PC-3 (cell line): ENCODE measurements at places on chromosomes 7 and 10. TPM values are rescaled to one million over a fixed set of nuclear protein-coding genes. Genes with fewer than 3 reads are reported as not detected.

The CLRN3 gene
- total RNA-seq = not detected in 2 replicates

The ABCC2 gene
- total RNA-seq = 0.35 and 2.4 TPM in 2 replicates

The ASIC3 gene
- 1.7 and 2.6 TPM in 2 replicates for total RNA-seq

The NPSR1 gene
- not detected in 2 replicates for total RNA-seq

The CYP3A4 gene
- not detected in 2 replicates for total RNA-seq

The PON3 gene
- not detected in 2 replicates for total RNA-seq

DNA sequence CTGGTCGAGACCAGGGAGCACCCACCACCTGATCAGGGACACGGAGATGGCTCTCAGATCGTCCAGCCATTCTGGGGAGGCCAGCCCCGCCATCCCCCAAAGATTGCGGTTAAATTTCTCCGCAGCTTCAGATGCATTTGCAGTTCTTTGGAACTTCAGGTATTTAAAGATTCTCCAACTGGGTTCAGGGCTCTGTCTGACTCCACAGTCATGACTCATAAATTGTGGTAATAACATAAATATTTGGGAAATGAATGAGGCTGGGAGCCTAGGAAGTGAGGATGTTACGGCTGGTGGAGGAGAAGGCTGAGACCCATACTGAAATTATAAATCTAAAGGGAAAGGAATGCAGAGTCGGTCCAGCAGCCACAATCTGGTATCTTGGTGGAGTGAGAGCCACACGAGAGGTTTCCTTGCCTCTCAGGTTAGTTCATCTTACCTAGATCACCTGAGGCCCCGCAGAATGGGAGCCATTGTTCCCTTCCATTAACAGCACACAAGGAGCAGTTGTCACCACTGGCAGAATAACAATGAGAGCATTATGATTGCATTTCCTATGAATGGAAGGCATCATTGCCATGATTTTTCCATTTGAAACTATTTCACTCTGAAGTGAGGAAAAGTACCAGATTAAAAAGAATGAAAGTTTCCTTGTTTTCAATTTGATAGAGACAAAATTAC lies 26.7 kb upstream of the DNAJB6 start:
- no peaks in the 10 kb centered on the region for H3K27me3 ChIP-seq
- H3K4me1 ChIP-seq = peaks cover 25% of the 10 kb centered on the region
- peak; percentile 97 for DNase-seq
- H3K36me3 ChIP-seq = no peaks in the 10 kb centered on the region
- peak overlapping the region; percentile 99 for H3K27ac ChIP-seq

DNA sequence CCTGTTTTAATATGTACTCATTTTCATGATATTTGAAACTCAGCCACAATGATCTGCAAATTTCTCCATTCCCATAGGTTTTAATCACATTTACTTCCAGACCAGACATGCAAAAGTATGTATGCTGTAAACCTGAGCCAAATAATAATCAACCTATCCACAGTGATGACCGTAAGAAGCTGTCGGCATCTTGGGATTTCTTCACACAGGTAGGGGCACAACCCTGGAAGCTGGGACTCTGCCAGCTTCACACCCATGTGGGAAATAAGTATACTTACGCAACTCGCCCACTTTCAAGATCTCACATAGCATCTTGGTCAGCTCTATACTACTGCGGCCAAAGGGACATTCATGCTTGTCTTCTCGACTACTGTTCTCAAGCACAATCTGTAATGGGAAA lies 352.3 kb downstream of the ELMO1 start:
- no peaks in the 10 kb centered on the region for H3K4me1 ChIP-seq
- no peaks in the 10 kb centered on the region; the same call in 1 of the 2 replicates for H3K27me3 ChIP-seq
- no peaks in the 10 kb centered on the region for H3K36me3 ChIP-seq
- H3K27ac ChIP-seq = no peak overlapping the region
- H3K4me3 ChIP-seq = no peak overlapping the region
- no peak for DNase-seq

DNA sequence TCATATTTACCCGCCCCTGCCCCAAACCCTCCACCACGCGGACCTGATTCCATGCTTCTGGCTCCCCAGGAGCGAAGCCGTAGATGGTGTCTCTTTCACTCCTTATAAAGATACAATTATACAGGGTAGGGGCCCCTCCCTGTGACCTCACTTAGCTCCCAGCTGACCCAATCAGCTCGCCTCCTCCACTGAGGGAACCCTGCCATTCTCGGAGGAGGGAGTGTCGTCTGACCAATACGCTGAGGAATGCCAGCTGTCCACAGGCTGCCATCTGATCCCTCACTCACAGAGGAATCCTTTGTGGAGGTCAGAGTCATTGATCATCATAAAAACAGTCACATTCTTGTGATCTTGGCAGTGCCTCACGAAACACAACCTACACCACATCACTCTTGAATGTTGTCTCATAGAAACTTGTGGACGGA lies 67.5 kb upstream of the INSIG1 start:
- peak; percentile 98 for DNase-seq
- peak overlapping the region; percentile 83 for H3K27ac ChIP-seq
- peaks cover 34% of the 10 kb centered on the region for H3K4me1 ChIP-seq
- H3K4me3 ChIP-seq = no peak overlapping the region
- H3K36me3 ChIP-seq = no peaks in the 10 kb centered on the region

DNA sequence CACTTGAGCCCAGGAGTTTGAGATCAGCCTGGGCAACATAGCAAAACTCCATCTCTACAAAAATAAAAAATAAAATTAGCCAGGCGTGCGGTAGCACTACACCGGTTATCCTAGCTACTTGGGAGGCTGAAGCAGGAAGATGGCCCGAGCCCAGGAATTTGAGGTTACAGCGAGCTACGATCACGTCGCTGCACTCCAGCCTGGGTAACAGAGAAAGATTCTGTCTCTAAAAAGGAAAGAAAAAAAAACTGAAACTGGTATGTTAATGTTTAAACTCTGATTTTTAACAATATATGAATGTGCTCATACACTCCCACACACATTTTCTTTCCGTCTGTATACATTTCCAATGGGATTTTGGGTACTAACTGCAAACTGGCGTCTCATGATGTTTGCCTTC lies 140.6 kb upstream of the KMT2E start:
- no peaks in the 10 kb centered on the region for H3K27me3 ChIP-seq
- no peak overlapping the region for H3K27ac ChIP-seq
- H3K4me3 ChIP-seq = no peak overlapping the region
- DNase-seq = no peak
- no peaks in the 10 kb centered on the region for H3K36me3 ChIP-seq

GRCh38 chr7:29346231-29346978 lies 151.8 kb downstream of the CHN2 start:
- DNase-seq = peak; percentile 7
- H3K4me1 ChIP-seq = peaks cover 19% of the 10 kb centered on the region
- H3K27ac ChIP-seq = no peak overlapping the region
- H3K27me3 ChIP-seq = no peaks in the 10 kb centered on the region
- no peaks in the 10 kb centered on the region for H3K36me3 ChIP-seq

- DNase-seq = no peak
- no peaks in the 10 kb centered on the region; the same call in 1 of the 2 replicates for H3K36me3 ChIP-seq
- H3K4me1 ChIP-seq = no peaks in the 10 kb centered on the region
- H3K4me3 ChIP-seq = no peak overlapping the region
These were observed 41.8 kb upstream of the TMEM236 start for GRCh38 chr10:17710181-17710580.

DNA sequence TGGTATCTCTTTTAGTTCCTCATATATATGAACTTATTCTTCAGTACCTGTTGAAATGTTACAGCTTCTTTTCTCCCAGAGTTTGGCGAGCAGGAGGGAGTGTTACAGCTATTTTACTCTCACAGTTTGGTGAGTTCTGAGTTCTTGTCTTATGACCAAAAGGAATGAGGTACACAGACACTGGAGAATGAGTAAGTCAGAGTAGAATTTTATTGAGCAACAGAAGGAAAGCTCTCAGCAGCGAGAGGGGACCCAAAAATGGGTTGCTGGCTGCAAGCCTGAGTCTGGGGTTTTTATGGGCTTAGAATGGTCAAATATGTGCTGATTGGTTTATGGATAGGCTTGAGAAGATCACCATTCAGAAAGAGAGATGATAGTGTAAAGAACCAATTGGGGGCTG lies 175.2 kb downstream of the CDK14 start:
- no peaks in the 10 kb centered on the region for H3K27me3 ChIP-seq
- H3K4me3 ChIP-seq = no peak overlapping the region
- no peak for DNase-seq
- no peaks in the 10 kb centered on the region for H3K36me3 ChIP-seq
- no peak overlapping the region for H3K27ac ChIP-seq
- peaks cover 17% of the 10 kb centered on the region for H3K4me1 ChIP-seq

DNA sequence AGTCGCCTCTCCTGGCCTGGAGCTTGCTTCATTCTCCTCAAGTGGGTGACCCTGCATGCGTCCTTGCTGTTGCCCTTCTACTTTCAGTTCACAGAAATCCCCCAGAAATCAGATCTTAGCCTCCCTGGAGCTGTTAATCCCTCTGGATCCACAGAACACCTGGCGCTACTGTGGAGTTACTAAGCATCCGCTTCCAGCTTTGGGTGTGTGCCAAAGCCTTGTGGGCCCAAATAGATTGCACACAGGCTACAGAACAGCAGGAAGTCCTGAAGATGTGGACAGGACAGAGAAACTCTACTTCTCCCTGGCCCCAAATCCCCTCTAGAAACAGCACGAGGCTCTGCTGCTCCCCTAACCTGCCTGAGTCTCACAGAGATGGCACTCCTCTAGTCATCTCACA lies 36.6 kb upstream of the PDLIM1 start:
- peak; percentile 36 for DNase-seq
- H3K4me1 ChIP-seq = peaks cover 29% of the 10 kb centered on the region
- no peaks in the 10 kb centered on the region for H3K27me3 ChIP-seq
- H3K27ac ChIP-seq = no peak overlapping the region

- H3K36me3 ChIP-seq = no peaks in the 10 kb centered on the region
- H3K4me1 ChIP-seq = no peaks in the 10 kb centered on the region
- no peak for DNase-seq
- H3K27me3 ChIP-seq = no peaks in the 10 kb centered on the region
- H3K27ac ChIP-seq = no peak overlapping the region
These were observed 23.8 kb upstream of the MSMB start for GRCh38 chr10:46069771-46070463.

DNA sequence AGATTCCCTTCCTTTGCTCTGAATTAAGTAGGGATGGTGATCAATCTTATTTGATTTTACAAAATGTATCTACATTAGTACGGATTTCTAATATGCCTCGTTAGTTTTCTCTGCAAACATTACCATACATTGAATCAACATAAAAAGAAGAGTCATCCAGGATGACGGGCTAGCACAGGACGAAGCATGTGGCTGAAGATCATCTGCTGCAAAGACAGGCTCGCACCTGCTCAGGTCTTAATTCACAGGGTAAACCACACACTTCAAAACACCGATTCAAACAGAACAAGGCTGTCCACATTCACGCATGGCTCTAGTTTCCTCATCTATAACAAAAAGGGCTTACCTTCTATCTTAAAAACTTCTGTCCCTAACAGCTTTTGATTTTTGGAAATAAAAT lies 323.0 kb downstream of the PARD3 start:
- H3K4me1 ChIP-seq = peaks cover 27% of the 10 kb centered on the region
- peak; percentile 94 for DNase-seq
- H3K36me3 ChIP-seq = no peaks in the 10 kb centered on the region
- H3K4me3 ChIP-seq = peak overlapping the region; percentile 6
- peak overlapping the region; percentile 26 for H3K27ac ChIP-seq

DNA sequence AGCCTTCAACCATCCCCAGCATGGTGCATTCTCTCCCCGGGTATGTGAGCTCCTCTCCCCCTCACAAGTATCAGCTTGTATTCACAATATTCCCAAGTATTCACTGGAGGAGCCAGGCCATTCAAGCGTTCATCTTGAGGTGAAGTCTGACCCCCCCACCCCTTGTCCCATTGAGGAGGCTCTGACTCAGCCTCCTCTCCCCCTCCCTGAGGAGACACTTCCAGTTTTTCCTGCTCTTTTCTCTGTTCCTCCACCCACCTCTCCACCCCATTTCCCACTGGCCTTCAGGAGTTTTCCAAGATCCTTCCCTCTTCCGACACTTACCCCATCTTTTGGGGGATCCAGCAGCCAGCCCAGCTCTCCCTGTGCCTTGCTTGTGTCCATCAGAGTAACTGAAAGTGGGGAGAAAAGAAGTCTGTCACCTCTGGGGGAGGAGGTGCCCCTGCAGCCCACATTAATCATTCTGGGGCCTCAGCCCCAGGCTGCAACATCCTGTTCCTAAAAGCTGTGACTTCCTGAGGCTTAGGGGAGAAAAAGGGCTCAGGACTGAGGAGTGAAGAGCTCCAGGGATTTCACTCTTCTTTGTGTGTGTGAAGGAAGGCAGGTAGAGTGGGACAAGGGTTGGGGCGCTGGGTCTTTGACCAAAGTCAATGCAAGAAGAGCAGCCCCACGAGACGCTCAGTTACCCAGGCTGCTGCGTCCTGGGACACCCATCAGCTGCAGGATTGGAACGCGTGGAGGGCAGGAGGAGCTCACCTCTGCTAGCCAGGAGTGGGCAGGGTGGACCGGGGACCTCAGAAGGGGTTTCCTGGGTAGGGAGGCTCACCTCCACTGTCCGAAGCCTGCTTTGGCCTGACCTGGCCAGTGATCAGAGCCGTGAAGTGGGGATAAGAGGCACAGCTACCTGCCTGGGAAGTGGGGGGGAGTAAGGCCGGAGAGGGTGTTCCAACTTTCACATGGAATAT lies 1.1 kb downstream of the EPHA1 start:
- peak; percentile 68 for DNase-seq
- H3K36me3 ChIP-seq = peaks cover 3% of the 10 kb centered on the region; the same call in 1 of the 2 replicates
- peak overlapping the region; percentile 95 for H3K4me3 ChIP-seq
- H3K4me1 ChIP-seq = peaks cover 24% of the 10 kb centered on the region
- H3K27ac ChIP-seq = peak overlapping the region; percentile 40

- H3K36me3 ChIP-seq = no peaks in the 10 kb centered on the region
- no peaks in the 10 kb centered on the region for H3K4me1 ChIP-seq
- no peak overlapping the region for H3K27ac ChIP-seq
- no peak for DNase-seq
- no peak overlapping the region for H3K4me3 ChIP-seq
These were observed 36.8 kb downstream of the PTN start for GRCh38 chr7:137306748-137307147.

GRCh38 chr10:33612551-33612950 lies 278.1 kb upstream of the NRP1 start:
- H3K36me3 ChIP-seq = peaks cover 5% of the 10 kb centered on the region; the same call in 1 of the 2 replicates
- H3K27ac ChIP-seq = no peak overlapping the region
- peaks cover 19% of the 10 kb centered on the region for H3K4me1 ChIP-seq
- no peak overlapping the region for H3K4me3 ChIP-seq
- DNase-seq = no peak
- H3K27me3 ChIP-seq = no peaks in the 10 kb centered on the region

DNA sequence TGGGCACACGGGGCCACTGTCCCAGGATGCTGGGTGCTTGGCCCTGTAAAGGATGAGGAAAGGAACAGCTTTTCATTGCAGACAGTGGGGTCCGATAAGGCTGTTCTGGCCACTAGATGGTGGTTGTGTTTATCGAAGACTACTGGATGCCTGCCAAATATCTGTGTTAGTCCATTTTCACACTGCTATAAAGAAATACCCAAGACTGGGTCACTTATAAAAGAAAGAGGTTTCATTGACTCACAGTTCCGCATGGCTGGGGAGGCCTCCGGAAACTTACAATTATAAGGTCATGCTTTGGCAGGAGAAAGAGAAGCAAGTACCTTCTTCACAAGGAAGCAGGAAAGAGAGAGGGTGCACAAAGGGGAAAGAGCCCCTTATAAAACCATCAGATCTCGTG lies 32.2 kb upstream of the GARS1 start:
- no peak overlapping the region for H3K4me3 ChIP-seq
- DNase-seq = peak; percentile 40
- H3K36me3 ChIP-seq = no peaks in the 10 kb centered on the region
- peaks cover 35% of the 10 kb centered on the region for H3K4me1 ChIP-seq
